ENCODE measurements at places on chromosomes 5 and 9.
A peak's percentile ranks its signal among the peaks of the same experiment; 100 is the strongest.

DNA sequence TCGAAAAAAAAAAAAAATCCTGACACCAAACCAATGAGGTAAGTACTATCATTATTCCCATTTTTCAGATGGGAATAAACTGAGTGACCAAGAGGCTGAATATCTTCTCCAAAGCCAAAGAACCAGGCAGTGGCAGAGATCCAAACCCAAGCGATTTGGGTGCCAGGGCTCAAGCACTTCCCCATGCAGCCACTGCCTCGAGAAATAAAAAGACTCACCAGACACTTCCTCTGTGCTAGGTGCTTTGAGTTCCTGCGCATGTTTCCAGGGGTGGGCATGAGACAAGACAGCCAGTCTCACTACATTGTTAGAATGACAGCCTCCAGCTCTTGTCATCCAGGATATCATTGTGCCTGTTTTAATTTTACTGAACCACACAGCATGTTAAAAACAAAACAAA, 2.3 kb upstream of the RPL26L1 start:
- DNase-seq = no peak

DNA sequence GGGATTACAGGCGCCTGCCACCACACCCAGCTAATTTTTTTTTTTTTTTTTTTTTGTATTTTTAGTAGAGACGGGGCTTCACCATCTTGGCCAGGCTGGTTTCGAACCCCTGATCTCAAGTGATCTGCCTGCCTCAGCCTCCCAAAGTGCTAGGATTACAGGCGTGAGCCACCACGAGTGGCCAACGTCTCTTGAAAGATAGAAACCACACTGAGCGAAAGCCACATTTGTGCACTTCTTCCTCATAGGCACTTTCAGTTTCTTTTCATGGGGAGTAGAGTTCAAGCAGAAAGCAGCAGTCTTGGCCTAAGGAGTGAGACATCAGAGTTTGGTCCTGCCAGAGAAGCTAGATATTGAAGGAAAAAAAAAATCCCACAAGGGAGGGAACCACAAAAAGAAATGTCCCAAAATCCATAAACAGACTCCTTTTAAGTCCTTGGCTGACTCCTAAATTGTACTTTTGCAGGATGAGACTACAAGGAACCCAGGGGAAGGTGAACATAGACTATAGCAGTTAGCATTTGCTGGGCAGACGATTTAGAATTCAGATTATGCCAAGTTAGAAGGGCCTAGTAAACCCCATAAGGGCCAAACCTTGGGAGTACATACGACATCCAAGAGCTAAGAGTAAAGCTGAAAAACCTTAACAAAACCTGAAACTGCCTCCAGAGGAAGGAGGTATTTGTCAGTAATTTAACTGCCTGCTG, 43.9 kb upstream of the GLIPR2 start:
- DNase-seq = peak; percentile 45

- peak; percentile 13 for DNase-seq
Measured at GRCh38 chr5:10856683-10857337, 95.8 kb upstream of the DAP start.

DNA sequence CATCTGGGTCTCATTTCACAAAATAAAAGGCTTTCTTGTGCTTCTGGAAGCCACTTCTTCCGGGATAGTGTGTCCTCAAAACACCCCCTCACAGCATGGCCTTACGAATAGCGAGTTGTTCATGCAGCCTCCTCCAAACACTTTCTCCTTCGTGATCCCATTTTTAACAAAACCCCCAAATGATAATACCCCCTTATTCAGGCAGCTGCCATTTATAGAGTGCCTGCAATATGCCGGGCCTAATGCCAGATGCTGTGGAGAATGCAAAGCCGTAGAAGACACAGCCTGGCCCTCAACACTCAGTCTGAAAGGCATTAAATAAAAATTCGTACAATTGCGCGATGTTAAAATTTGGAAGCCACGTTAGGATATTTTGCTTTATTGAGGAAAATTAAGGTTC, 66.4 kb upstream of the SLC44A1 start:
- no peak for DNase-seq

GRCh38 chr5:170693701-170694100, 89.8 kb upstream of the GABRP start:
- DNase-seq = no peak

DNA sequence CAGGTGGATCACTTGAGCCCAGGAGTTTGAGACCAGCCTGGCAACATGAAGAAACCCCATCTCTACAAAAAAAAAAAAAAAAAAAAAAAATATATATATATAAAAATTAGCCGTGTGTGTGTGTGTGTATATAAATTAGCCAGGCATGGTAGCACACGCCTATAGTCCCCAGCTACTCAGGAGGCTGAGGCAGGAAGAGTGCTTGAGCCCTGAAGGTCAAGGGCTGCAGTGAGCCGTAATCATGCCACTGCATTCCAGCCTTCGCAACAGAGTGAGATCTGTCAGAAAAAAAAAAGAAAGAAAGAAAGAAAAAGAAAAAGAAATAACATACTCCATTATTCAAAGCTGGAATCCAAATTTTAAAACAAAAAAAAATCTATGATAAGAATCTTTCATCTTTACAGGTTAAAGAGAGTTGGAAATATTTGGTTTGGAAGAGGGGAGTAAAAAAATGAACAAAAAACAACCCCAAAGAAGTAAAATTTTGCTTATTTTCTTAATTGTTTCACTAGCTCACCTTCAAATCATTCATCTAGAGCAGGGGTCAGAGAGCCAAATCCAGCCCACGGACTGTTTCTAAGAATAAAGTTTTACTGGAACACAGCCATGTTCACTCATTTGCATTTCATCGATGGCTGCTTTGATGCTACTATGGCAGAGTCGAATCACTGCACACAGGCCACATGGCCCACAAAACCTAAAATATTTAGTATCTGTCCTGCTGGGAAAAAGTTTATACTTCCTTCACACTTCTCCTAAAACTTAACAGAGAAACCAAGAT, 109.9 kb downstream of the DROSHA start:
- DNase-seq = no peak

DNA sequence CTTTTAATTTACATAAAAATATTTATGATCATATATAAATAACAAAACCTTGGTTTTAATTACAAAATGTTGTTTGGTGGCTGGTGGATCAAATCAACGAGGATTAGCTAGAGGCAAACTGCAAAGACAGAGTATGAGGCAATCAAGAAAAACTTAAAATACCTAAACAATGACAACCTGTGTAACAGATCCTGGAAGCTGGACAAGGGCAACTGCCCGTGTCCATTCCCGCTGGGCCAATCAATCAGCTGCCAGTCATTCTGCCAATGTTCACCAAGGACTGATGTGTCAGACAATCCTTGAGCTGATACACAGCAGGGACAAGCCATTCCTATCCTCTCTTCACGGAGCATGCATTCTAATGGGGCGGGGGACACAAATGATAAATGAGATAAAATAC, 3.2 kb upstream of the TENT4A start:
- DNase-seq = no peak

- DNase-seq = no peak
Measured at GRCh38 chr9:20512636-20513035, 109.7 kb downstream of the MLLT3 start.

DNA sequence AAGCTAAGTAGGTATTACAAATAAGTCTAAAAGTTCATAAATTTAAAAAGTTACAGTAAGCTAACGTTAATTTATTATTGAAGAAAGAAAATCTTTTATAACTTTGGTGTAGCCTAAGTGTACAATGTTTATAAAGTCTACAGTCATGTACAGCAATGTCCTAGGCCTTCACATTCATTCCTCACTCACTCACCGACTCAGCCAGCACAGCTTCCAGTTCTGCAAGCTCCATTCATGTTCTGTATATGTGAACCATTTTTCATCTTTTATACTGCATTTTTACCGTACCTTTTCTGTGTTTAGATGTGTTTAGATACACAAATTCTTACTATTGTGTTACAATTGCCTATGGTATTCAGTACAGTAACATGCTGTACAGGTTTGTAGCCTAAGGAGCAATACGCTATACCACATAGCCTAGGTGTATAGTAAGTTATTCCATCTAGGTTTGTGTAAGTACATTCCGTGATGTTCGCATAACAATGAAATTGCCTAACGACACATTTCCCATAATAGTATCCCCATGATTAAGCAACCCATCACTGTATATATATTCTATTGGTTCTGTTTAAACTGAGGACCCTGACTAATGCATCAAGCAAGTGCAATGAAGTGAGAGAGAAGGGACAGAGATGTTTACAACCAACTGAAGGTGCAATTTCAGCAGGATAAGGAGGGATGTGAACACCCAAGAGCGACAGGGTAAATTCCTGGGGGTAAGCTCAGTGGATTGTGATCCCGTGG, 88.9 kb upstream of the TRIO start:
- no peak for DNase-seq

Measured in CD4-positive, alpha-beta T cell treated with Interleukin-1 beta for 1 hour (primary cell).